NCI-H1105 (cell line): ENCODE measurements at places on chromosomes 1 and 21.

GRCh38 chr1:66041654-66042053 lies 249.0 kb downstream of the PDE4B start:
- no peak for DNase-seq

- no peak for DNase-seq
These were observed 261.8 kb downstream of the FOXD2 start for GRCh38 chr1:47699492-47700235.

DNA sequence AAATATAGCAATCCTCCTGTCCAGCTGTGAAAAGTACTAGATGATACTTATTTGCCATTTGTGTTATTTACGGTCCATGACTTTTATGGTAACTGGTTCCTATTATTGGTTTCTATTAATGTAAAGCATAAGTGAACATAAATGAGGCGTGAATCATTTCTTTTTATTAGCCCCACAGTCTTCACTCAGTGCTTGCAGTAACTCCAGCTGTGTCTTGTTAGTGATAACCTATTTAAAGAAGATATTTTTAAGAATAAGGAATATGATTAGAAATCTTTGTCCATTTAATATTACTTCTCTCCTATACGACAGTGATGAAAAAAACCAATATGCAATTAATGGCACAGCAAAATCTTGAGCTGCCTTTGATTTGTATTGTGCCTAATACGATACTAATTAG lies 149.9 kb downstream of the SPATA17 start:
- no peak for DNase-seq

DNA sequence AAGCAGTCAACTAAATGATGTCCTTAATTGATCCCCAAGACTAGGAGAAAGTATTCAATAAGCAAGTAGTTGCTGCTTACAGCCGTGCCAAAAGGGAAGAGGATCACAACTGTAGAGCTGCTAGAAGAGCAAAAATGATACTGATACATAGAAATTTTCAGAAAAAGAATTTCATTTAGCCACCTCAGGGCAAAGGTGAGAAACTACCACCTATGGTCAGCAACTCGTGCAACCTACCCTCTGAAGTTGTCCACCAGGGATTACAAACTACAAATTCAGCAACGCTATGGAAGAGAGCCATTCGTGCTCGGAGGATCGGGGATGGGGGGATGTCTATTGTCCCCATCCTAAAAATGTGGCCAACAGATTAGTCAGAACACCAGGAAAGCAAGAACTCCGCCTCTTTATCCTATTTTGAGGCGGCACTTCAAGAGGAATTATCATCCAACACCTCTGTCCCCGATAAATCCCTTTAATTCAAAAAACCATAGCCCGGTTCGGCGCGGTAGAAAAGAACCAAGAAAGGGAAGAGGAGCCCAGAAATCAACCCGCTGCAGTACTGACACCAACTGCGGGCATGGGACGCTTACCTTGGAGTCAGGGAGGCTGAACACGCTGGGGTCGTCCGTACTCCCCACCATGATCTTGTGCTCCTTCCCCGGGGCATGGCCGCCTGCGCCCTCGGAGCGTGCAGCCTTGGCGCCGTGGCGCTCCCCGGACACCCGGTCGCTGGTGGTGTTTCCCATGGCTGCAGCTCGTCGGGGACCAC lies 687 bp downstream of the PRKAB2 start:
- no peak for DNase-seq

GRCh38 chr1:22273686-22274681 lies 131.1 kb upstream of the WNT4 start:
- no peak for DNase-seq

DNA sequence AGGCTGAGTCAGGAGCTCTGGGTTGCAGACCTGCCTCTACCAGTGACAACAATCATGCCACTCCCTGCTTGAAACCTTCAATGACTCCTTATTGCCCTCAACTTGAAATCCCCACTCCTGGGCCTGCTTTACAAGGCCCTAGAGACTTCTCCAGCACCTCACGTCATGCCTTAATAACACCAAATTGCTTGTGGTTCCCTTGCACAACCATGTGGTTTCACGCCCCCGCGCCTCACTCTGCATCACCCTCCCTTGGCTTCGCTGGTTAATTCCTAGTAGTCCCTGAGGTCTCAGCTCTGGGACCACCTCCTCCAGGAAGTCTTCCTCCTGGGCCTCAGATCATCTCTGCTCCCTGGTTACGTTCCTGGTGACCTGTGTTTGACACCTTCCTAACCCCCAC lies 33.0 kb downstream of the EPHA2 start:
- DNase-seq: no peak

- DNase-seq: no peak
These were observed 8.0 kb upstream of the AKR1A1 start for GRCh38 chr1:45542591-45542990.

DNA sequence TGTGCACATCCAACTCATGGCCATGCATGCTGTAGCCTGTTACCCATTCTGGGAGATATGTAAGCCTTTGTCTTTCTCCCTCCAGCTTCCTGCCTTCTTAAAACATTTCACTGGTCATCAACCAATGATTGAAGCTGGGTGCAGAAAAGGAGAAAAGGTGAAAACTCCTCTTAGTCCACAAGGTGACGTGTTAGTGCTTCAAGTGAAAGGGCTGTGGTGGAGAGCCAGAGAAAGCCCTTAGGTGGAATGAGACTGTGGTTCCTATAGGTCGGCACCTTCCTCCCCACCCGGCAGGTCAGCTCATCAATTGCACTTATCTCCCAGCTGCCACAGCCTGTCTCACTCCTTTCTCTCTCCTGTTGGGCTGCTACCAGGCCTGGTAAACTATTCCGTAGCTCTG lies 30.4 kb downstream of the ERG start:
- no peak for DNase-seq

- DNase-seq: no peak
These were observed 18.0 kb upstream of the PIK3CD start for GRCh38 chr1:9633493-9633892.

DNA sequence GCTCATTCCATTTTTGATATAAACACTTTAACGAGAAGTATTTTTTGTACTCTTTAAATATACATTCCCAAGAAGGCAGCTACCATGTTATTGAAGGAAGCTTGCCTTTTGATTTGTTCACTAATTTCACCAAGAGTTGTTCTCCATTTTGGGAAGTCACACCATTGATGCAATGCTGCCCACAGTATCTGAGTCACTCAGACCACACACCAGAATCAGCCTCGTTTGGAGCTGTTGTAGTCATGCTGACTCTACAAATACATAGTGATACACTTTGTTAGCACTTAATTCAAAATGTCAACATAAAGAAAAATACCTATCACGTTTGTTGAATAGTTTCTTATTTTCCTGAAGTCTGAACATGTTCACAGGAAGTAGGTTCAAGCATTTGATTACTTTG lies 78.7 kb downstream of the PAPPA2 start:
- no peak for DNase-seq

- DNase-seq: no peak
These were observed 11.6 kb upstream of the ARHGEF16 start for GRCh38 chr1:3442901-3443300.

DNA sequence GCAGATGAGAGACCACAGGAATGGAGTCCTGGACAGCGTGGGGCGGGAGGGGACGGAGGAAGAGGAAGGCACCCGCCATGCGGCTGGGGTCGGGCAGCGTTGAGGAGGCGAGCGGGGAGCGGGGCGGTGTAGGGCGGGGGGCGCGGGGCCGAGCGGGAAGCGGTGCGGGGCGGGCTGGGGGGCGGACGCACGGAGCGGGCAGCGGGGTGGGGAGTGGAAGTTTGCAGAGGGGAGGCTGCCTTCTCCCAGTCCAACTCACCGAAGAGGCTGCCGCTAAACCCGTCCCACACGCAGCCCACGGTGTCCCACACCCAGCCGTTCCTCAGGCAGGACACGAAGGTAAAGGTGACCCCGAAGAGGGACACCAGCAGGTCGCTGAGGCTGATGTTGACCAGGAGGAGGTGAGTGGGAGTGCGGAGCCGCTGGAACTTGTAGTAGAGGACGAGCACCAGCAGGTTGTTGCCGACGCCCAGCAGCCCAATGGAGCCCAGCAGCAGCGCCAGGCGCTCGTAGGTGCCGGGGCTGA lies 483 bp downstream of the CHML start:
- DNase-seq: no peak

- DNase-seq: no peak
These were observed 308.2 kb downstream of the BRINP3 start for GRCh38 chr1:190169311-190170067.

GRCh38 chr21:33023574-33024200 lies 2.0 kb upstream of the OLIG2 start:
- no peak for DNase-seq

- no peak for DNase-seq
These were observed 54.6 kb upstream of the ECE1 start for GRCh38 chr1:21344750-21345443.

GRCh38 chr1:40363721-40364120 lies 9.8 kb upstream of the SMAP2 start:
- no peak for DNase-seq
